T-helper 1 cell (primary cell): ENCODE measurements at places on chromosomes 1 and 21.

GRCh38 chr1:202802998-202803932 is 5.0 kb downstream of the KDM5B start:
- no peak for DNase-seq

DNA sequence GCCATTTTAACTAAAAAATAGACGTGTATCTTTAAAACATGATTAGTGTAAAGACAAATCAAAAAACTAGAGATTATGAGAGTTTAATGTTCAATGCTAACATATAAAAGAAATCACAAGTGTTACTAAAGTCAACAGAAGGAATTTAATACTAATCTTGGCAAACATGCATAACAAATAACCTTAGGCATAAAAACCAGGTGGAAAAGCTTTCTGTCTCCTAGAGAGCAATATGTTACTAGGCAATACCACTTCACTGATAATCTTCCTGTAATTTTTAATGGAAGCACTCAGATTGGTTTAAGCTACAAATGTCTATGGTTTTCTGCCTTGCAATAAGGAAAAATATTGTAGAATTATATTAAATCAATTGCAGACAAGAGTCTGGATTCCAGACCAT is 121.9 kb downstream of the NME7 start:
- DNase-seq = no peak

- DNase-seq = no peak
Measured at GRCh38 chr1:208162903-208163302, 81.3 kb downstream of the PLXNA2 start.

DNA sequence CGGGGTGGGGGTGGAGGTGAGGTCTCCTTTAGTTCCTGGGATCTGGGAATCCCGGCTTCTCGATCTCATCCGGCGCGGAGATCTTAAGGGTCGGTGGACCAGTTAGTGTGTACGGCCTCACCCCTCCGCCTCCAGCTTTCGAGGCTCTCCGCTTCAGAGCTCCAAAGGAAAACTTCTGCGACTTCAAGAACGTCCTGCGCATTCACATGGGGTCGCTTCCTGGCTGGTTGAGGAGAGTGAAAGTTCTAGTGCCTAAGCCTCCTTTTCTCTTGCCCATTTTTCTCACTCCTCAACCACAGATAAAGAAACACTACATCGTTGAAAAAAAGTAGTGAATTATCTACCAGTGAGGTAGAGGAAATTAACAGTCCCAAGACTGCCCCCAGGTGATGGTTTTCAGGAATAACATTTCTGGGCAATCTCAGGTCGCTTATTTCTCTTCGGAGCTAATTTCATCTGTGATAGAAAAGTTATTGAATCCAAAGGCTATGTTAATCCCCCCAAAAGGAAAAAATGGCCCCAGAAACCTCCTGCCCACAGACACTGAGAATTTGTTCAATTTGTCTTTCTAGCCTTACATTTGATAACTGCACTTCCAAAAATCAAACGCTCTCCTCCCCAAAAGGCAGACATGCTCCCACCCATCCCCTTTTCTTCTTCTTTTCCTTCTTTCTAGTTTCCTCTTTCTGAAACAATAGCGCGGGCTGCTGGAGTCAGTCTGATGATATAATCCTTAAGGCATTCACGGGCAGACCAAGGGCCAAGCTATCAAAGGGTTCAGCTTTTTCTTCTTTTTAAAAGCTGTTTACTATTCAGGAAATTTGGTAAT is 20.6 kb upstream of the TBX15 start:
- no peak for DNase-seq

DNA sequence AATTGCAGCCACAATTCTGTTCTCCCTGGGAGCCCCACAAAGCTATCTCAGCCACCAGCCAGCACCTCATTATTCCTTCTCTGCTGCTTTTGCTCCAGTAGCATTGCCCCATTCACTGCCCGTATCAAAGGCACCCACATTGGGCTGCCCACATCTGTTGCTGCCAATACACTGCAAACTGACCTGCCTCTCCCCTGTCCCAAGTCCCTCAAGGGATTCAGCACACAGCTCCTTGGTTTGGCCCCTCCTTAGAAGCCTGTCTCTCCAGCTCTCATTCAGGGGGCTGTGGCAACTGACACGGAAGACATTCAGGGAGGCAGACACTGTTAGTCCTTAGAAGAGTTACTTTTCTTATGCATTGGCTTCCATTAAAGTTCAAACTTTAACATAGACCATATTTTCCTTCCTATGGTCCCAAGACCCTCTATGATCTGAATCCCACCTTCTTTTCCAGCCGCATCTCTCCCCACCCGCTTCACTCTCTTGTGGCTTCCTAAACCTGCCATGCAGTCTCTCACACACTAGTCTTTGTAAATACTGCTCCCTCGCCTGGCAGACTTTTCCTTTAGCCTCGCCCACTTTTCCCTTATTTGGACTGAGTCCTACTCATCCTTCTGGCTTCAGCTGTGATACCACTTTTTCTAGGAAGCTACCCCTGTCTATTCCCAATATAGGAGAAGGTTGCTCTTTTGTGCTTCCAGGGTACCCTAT is 19.3 kb upstream of the KLHDC8A start:
- DNase-seq = no peak

- no peak for DNase-seq
Measured at GRCh38 chr1:66633159-66633558, 99.2 kb downstream of the SGIP1 start.

GRCh38 chr1:44820328-44821239 is 12.3 kb downstream of the BTBD19 start:
- no peak for DNase-seq

GRCh38 chr1:225354906-225355305 is 72.9 kb downstream of the LBR start:
- no peak for DNase-seq

GRCh38 chr1:40029608-40030007 is 10.9 kb upstream of the CAP1 start:
- no peak for DNase-seq
